K562 (cell line): ENCODE measurements at places on chromosomes 7 and 10.
A peak's percentile ranks its signal among the peaks of the same experiment; 100 is the strongest.

- DNase-seq, result no peak
Measured at GRCh38 chr10:74587109-74587854, 239.1 kb upstream of the KAT6B start.

DNA sequence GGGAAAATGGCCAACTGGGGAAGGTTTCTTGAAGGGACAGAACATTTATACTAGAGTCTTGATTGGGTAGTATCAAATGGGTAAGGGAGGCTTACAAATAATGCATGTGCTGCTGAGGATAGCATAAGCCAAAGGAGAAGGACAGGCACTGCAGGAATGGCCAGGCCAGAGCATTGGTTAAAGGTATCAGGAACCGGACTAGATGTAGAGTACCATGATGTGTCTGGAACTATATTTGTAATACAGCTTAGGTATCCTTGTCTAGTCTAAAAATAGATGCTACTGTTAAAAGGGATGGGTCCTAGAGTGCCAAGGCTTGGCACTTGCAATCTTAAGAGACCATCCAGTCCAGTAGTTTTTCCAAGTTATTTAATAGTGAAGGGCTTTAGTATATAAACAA is 20.3 kb downstream of the TMEM243 start:
- no peak for DNase-seq

DNA sequence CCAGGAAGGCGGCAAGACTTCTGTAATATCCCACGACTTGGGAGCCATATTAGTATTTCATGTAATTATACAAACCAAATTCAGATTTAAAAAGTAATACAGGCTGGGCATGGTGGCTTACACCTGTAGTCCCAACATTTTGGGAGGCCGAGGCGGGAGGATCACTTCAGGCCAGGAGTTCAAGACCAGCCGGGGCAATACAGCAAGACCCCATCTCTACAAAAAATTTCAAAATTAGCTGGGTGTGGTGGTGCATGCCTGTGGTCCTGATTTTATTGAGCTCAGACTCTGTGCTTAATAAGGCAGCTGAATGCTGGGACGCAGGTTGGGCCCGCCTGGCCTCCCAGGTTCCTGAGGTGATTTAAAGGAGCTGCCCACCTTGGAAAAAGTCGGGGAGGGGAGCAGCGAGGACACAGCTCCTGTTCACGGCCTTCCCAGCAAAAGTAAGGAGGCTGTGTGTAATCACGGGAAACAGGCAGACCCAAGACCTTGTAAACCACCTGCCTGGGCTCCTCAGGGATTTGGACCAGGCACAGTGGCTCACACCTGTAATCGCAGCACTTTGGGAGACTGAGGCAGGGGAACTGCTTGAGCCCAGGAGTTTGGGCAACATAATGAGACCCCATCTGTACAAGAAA is 93.0 kb upstream of the DNAAF5 start:
- no peak for DNase-seq

DNA sequence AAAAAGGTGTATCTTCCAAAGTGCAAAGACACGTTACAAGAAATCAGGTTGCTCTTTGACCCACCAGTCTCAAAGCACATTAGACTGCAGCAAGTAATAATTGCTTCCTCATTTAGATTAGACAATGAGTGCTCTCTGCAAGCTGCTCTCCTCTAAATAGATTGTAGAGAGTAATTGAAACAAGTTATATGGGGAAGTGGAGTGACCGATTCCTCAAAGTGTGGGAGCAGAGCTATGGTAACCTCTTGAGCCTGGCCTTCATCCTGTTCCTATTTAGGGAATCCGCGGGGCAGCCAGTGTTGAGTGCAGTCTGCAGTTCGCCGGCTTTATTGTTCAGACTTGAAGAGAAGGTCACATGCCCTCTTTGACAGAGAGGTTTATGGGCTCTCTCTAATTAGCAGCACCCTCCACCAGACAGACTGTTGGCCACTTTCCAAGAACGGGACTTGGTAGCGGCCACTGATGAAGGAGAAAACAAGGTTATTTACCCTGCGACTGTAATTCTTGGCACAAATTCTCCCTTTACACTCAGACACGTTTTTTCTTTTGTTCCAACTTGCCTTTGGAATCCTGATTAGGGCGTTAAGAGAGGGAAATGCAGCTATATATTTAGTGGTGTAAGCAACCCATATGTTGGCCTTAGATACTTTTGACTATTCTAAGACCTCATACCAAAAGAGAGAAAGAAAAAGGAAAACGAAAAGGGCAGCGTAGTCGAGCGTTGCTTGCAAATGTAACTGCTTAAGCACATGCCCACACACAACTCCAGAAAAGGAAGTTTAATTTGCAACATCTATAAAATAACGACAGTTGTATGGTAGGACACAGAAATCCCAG is 107.5 kb downstream of the REEP3 start:
- DNase-seq, result peak; percentile 57

GRCh38 chr10:114301951-114302710 is 63.1 kb downstream of the VWA2 start:
- DNase-seq, result no peak

DNA sequence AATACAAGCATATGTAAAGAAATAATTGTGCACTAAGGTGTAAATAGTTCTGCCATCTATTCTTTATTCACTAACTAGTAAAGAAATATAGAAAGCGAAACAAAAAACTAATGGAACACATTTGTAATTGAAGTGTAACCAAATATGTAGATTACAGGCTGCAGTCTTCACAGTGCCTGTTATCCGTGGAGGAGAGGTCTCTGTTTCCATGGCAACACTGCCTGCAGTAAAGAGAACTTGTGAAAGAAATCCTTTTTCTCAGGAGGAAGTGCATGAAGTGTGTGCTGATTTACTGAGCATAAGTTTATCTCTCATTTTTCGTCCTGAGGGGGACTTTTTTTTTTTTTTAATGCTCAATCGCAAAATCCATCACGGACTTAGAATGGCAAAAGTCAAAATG is 102.5 kb downstream of the APBB1IP start:
- DNase-seq, result no peak
